Activated CD8-positive, alpha-beta memory T cell treated with anti-CD3 and anti-CD28 coated beads for 4 hours (primary cell): ENCODE measurements at places on chromosomes 11 and 22.

- DNase-seq: no peak
Measured at GRCh38 chr11:69397732-69398131, 83.7 kb upstream of the LINC01488 start.

DNA sequence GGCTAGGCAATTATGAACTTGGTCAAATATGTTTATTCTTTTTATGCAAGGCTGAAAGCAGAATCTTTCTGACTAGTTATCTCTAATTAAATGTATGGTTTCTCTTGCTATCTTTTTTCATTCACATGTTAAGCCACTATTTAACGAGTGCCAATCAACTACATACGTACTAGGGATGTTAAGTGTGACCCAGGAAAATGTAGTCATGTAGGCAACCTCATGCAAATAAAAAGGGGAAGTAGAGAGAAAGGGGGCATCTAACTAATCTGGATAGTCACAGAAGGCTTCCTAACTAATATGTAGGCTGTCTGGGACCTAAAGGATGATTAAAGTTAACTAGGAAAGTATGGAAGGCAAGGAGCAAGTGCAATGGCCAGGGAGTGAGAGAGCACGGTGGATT, 23.5 kb downstream of the TBRG1 start:
- DNase-seq: no peak

DNA sequence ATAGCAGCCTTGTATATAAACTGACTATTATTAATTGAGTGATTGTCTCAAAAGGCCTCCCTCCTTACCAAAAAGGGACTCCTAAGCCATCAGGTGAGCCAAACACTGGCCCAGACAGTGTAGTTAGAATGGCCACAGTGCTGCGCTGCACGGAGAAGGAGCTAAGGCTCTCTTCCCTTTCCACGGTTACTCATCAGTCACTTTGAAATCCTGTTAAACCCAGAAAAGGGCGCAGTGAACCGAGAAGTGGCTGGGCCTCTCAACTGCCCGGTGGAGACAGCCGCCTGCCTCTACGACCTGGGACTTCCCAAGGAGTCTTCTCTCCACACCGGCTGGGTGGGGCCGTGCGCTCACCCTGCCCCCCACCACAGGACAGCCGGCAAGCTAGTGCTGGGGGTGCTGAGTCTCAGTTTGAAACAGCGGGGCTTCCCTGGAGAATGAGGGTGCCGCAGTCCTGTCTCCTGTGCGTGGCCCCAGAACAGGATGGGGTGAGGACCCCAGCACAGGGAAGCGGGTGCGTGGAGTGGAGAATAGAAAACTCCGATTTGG, 1.3 kb downstream of the MYH9 start:
- no peak for DNase-seq

- DNase-seq: no peak
Measured at GRCh38 chr11:45303316-45303715, 17.2 kb upstream of the SYT13 start.

- DNase-seq: no peak
Measured at GRCh38 chr11:69964247-69964643, 113.9 kb upstream of the ANO1 start.

DNA sequence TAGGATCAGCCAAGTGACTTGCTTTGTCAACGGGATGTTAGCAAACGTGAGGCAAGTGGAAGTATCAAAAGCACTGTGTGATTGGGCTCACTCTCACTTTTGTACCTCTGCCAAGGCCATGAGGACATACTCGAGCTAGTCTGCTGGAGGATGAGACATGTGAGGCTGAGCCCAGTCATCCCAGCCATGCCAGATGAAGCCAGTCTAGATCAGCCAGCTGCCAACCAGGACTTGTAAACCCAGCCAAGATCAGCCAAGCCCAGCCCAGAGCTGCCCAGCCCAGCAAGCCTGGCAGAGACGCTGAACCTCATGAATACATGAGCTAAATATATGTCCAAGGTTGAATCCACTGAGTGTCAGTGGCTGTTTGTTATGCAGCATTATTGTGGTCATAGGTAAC, 369.7 kb downstream of the MN1 start:
- DNase-seq: no peak

- no peak for DNase-seq
Measured at GRCh38 chr11:47786373-47786772, 19.2 kb upstream of the FNBP4 start.
